ENCODE measurements at places on chromosomes 4 and X.

GRCh38 chr4:74537459-74537858, 92.5 kb downstream of the AREG start:
- no peak for DNase-seq

DNA sequence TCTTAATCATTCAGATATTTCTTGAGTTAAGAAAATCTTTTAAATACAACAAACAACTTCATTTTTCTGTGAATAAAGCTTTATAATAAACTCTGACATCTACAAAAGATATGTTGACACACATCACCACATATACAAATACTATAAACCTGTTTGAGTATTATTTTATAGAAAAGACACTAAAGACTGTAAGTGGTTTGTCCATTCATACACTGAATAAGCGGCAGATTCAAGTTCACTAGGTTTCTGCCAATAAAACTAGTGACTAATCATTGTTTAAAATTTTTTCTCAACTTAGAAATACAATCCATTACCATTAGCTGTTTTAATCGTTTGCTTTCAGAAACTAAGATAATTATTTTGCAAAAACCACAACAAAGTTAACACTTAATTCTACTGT, 1900.0 kb downstream of the C4orf33 start:
- DNase-seq = no peak

DNA sequence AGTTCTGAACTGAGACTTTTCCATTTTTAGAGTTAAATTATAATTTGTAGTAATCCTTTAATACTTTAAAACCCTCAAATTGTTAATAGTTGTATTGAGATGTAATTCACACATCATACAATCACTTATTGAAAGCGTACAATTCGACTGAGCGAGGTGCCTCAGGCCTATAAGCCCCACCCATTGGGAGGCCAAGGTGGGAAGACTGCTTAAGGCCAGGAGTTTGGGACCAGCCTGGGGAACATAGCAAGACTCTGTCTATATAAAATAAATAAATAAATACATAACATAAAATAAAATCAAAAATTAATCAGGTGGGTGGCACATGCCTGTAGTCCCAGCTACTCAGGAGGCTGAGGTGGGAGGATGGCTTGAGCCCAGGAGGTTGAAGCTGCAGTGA, 70.3 kb downstream of the RWDD4 start:
- no peak for DNase-seq

GRCh38 chrX:8323356-8323755, 141.3 kb upstream of the VCX3B start:
- no peak for DNase-seq

GRCh38 chr4:14518136-14518535, 484.1 kb upstream of the CPEB2 start:
- no peak for DNase-seq

DNA sequence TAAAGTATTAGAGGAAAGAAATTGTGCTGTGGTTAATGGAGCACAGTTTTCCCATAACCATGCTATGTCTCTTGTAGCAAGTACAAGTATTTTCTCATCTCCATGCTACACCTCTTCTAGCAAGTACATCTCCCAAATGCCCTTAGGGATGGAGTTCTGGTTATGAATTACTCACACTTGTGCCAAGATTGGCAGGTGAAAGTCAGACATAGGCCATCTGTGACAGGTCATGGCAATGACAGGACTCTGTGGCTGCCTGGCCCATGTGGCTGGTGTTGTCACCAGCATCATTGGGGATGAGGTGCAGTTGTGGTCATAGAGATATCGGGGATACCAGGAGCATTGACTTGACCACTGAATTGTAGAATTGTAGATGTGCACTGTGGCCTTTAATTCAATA, 310.2 kb downstream of the FAT4 start:
- DNase-seq = no peak

DNA sequence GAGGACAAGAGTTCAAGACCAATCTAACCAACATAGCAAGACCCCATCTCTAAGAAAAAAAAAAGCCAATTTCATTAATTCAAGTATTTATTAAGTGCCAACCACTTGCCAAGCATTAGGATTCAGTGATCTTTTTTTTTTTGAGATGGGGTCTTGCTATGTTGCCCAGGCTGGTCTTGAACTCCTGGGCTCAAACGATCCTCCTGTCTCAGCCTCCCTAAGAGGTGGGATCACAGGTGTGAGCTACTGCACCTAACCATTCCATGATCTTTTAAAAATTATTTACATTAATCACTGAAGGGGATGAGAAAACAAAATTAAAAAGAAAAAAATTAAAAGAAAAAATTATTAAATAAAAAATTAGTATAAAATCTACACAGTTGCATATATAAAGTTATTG, 24.4 kb downstream of the HELQ start:
- DNase-seq = no peak

DNA sequence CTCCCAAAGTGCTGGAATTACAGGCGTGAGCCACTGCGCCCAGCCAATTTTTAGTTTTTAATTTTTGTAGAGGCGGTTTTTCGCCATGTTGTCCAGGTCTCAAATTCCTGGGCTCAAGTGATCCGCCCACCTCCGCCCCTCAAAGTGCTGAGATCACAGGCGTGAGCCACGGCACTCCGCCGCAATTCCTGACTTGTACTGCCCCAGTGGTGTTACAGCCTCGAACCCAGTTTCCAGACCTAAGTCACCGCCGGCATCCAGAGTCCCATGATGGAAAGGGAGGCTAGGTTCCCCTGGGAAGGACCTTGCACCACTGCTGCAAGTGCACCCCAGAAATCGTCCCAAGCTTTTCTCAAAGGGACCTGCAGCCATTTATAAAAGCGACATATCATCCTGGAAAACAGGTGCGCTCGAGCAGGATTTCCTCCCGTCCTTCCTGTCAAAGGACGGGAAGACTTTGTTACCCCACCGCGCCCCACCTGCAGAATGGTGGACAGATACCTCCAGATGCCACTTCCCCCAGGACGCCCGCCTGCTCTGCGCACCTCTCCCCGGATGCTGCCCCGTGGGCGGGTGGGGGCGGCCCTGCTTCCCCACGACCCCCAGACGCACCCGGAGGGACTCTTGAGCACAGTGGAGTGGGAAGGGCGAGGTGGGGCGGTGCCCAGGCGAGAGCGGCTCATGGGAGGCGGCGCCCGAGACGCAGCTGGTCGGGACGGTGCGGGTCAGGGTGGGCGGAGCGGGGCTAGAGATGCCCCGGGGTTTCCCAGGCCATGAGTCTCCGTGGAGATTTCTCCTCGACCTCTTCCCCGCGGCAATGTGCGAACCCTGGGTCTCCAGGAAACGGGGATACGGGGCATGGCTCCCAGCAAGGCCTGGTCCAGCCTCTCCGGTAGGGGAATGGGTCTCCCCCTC, 947 bp upstream of the RPL10 start:
- peak; percentile 71 for DNase-seq

DNA sequence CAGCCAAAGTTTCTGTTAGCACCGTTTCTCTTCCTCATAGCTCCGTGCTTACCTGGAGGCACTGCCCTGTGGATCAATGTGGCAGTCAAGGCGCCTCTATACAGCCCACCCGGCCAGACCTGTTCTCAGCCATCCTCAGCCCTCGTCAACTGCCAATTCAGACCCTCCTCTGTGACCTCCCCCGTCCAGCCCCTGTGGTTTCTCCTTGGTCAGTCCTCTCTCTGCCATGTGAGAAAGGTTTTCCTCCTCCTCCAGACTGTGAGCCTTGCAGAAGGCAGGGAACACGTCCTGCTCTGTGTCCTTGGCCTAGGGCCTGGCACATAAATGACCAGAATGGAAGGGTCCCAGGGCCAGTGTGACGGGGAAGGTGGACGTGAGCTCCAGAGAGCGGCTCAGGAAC, 174.6 kb upstream of the PSAPL1 start:
- DNase-seq = no peak

- DNase-seq = no peak
Observed at GRCh38 chr4:47705326-47705981, 132.4 kb downstream of the CORIN start.

- no peak for DNase-seq
Observed at GRCh38 chr4:5968246-5968645, 50.0 kb downstream of the C4orf50 start.
